ENCODE measurements at places on chromosomes 5 and 9.

- peak; percentile 75 for DNase-seq
Observed at GRCh38 chr9:121271368-121272341, 3.7 kb downstream of the GSN start.

DNA sequence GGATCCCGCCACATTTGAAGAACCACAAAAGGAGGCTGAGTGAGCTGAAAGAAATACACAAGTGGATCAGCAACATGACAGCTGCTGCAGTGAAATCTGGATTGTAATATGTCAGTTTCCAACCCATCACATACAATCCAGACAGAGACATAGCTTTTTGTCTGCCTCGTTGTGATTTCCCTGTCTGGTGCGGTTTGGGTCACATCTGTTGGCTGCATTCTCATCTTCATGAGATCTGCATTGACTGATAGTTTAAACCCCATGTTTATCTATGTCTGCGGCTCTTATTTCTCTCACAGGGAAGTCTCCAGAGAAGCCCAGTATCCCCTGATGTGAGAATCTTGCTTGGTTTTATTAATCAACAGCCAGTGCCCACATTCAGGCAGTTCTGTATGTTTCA, 403.1 kb upstream of the ZNF608 start:
- DNase-seq, result no peak

DNA sequence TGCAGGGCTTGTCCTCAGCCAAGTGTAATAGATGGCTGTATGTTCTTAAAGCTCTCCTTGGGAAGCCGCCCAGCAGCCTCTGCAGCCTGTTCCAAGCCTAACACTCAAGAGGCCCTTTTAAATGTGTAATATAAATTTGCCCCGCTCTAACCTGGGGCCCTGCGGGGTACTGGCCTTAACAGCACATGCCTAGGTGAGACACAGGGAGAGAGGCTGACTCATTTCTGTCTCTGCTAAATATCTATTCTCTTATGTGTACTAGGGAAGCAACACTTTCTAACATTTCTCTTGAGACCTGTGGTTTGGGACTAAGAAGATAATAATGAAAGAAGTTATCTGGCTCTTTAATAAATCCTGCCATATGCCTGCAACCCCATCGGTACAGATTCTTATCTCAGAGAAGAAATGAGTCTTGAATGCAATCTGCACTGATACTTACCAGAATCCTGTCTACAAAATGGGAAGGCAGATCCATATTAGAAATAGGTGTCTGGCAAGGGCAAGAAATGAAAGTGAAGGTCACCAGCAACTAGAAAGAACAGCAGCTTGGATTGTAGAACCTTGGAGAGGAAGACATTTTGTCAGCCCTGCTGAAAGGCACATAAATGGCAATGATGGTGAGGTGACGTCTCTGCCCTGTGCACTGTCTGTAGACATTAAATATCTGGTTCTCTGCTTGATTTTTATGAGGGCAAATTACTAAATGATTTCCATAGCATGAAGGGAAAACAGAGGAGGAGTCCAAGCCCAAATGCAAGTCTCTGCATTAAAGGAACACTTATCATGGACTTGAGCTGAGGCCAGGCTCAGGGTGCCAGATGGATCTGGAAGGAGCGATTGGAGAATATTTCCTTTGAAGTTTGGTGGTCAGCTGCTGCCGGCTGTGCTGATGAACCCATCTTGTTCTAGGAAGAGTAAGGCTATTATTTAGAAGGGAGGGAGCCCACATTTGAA, 14.5 kb upstream of the TGFBI start:
- DNase-seq, result peak; percentile 79

GRCh38 chr5:112933651-112934365, 11.8 kb upstream of the REEP5 start:
- DNase-seq, result peak; percentile 58

- no peak for DNase-seq
Observed at GRCh38 chr5:88841212-88841611, 41.8 kb downstream of the MEF2C start.

GRCh38 chr5:17831279-17831678, 197.0 kb downstream of the TAF11L14 start:
- DNase-seq, result no peak

DNA sequence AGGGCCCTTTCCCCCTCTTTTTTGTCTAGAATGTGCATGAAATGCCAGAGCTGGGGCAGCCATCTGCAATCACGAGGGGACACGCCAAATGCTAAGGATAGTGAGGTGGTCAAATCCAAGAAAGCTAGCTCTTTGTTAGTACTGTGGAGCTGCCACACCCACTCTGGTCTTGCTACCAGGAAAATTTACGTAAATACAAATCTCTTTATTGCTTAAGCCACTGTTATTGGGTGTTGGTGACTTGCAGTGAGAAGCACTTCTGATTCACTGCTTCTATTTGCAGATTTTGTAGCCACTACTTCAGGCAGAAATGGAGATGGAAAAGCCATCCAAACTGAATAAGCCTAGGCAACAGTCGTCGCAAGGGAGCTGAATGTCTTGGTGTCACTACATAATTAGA, 25.6 kb upstream of the SUSD1 start:
- no peak for DNase-seq

DNA sequence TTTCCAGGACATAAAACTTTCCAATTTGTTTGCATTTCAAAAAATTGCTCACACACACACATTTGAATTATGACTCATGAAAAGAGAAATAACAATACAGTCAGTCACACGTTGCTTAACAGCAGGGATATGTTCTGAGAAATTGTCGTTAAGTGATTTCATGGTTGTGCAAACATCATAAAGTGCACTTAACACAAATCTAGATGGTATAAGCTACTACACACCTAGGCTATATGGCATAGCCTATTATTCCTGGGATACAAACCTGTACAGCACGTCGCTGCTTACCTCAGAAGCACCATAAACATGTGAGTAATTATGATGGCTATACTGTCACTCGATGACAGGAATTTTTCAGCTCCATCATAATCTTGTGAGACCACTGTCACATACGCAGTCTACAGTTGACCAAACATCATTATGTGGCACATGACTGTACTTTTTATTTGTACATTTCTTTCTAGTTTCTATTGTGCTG, 378.2 kb downstream of the ACTL7B start:
- peak; percentile 92 for DNase-seq

Measured in ELR (cell line).